ENCODE measurements at places on chromosomes 7 and 10. TPM values are rescaled to one million over a fixed set of nuclear protein-coding genes. Genes with fewer than 3 reads are reported as not detected.
A peak's percentile ranks its signal among the peaks of the same experiment; 100 is the strongest.

DNA sequence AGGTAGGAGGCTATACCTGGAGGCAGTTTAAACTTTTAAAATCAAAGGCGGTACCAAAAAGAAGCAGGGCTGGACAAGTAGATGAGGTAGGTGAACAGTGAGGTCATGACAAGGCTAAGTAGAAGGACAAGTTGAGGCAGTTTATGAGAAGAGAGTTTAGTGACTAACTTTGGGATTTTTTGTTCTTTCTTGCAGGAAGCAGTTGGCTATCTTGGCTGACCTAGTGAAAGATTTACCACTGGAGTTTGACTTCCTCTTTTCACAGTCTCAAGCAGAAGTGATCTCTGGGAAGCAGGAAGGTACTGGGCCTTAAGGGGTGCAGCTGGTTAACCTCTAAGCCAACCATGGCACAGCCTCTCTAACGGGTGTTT, 26.3 kb downstream of the ENTPD7 start:
- DNase-seq, result no peak

DNA sequence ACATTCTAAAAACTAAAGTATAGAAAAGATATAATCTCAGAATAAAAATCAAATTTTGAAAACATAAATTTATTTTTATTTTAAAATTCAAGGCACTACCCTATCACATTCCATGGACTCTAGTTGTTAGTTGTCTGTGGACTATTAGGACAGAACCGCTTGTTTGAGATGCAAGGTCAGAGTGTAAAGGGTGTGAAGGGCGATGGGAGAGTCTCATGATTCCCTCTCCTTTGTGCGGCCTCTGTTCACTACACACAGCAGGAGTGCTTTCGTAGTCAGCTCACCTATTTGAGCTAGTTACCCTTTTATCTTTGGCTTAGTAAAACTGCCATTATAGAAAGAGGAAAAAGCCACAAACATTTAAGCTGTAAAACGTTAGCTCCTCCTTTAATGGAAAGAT, 189.8 kb upstream of the TEX47 start:
- no peak for DNase-seq

DNA sequence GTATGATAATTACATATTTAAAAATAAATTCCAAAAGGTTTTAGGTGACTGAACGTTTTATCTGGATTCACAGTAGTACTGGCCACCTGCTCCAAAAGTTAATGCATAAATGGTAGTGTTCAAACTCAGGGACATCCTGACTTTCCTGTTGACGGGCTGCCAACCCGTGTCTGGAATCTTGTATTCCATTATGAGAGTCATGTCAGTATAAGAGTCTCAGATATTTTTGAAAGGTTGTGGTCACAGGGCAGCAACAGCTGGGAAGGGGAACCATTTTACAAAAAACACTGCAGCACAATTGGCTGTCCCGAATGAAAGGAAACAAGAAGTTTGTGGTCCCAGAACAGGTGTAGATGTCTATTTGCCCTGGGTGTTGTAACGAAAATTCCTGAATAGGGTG, 2.8 kb downstream of the TDRD1 start:
- no peak for DNase-seq

GRCh38 chr10:125233726-125234125, 73.4 kb upstream of the CTBP2 start:
- DNase-seq, result no peak

- no peak for DNase-seq
Measured at GRCh38 chr7:117445206-117445605, 17.9 kb upstream of the ASZ1 start.

- DNase-seq, result no peak
Measured at GRCh38 chr7:106304568-106304967, 19.8 kb upstream of the NAMPT start.

DNA sequence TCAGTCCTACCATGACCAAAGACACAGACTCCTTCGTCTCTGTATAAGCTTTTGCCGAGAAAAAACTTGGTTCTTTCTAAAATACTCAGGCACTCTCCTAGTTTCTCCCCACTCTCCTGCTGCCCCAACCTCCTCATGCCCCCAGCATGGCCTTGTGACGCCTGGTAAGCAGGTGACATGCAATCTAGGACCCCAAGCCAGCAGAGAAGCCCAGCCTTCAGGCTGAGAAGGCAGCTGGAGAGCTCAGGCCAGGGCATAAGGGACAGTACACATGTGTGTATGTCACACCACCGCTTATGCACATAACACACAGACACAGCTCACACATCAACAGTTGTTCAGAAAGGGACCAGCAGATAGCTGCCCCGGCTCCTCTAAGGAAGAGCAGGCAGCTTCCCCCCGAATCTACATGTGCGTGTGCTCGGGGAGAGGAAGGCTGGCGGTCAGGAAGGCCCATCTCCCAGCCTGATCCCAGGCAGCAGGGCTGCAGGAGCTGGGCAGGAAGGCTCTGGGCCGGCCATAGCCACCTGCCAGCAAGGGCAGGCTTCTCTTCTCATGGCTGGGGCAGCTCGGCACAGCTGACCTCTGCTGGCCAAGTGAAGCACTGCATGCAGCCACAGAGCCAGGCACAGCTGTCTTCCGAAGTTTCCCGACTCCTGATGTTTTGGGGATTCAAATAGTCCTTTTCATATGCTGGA, 8.5 kb downstream of the DDX56 start:
- DNase-seq, result peak; percentile 44

- DNase-seq, result no peak
Measured at GRCh38 chr7:112025556-112025955, 180.6 kb downstream of the DOCK4 start.

DNA sequence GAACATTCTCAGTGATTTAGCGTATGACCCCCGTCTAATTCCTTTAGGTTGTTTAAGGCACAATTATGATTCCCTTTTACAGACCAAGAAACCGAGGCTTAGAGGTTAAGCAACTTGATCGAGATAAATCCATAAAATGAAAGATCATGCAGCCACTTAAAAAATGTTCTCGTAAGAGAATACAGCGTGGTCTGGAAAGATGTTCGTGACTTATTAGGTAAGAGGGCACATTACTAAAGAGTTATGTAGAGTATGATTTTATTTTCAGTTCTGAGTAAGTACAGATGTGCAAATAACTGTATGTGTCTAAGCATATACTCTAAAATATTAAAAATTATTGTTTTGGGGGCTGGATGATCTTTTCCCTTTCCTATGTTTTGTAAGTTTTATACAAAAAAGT, 575.1 kb downstream of the PARD3 start:
- DNase-seq, result no peak

- DNase-seq, result no peak
Measured at GRCh38 chr7:116052006-116052405, 21.4 kb upstream of the TFEC start.

DNA sequence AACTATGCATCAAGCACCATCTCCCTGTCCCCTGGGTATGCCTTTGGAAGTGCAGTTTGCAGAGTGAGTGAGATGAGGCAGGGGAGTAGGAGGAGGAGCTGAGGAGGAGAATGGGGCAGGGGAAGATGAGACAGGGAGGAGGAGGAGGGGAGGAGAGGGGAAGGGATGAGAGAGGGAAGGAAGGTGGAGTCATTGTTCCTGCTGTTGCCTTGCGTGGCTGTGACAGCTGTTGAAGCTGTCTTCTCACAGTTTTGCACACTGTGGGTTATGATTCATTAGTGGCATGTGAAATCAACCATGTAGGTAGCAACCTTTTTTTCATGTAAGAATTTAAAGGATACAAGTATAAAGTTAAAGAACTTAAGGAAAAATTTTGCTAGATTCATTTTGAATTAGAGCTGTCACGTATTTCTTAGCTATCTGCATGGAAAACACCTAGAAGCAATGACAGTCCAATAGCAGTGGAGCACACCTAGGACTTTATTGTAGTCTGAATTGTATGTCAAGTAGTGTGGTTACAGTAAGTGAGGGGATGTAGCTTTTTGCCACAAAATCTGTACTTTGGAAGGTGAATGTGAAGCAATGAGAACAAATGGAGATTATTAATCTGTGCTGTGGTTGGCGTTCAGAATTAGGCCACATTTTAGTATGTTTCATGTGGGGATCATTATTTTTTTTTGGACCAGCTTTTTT, 21.7 kb downstream of the CCM2 start:
- DNase-seq, result no peak

DNA sequence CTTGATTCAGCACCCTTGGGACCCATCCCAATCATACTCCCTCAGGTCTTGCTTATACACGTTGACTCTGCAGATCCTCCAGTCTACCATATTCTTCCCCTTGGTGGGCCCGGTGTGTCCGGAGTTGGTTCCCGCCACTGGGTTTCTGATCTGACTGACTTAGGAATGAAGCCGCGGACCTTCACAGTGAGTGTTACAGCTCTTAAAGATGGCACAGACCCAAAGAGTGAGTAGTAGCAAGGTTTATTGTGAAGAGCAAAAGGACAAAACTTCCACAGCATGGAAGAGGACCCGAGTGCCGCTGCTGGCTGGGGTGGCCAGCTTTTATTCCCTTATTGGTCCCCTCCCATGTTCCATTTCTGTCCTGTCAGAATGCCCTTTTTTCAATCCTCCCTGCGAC, 5.9 kb upstream of the GDF10 start:
- no peak for DNase-seq

DNA sequence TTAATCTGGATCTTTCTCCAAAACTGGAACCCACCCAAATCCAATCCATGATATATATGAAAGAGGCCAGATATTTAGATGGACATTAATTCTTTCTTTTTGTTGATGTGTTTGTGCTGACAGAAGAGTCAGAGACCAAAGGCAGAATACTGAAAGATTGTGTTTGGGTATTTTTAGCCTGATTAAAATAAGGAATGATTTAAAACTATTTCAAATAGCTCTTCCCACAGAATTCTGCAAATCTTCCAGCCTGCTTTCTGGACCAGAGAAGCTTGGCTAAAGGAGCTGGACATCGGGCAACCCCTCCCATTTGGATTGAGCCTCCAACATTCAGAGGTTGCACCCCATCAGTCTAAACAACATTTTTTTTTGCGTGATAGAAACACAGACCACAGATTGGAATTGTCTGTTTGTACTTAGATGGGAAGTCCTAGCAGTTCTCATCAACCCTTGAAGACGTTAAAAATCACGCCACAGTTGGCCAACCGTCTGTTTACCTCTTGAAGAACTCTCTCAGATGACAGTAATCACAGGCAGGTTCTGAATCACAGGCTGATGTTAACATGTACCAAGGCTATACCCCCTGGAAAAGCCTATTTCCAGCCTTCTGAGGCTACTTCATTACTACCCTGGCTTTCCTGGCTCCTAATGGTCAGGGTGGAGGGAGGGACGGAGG, 155.2 kb upstream of the NRP1 start:
- DNase-seq, result no peak

- DNase-seq, result no peak
Measured at GRCh38 chr10:88456730-88457129, 126.4 kb downstream of the RNLS start.

- DNase-seq, result no peak
Measured at GRCh38 chr7:19560111-19560883, 148.5 kb downstream of the POLR1F start.

DNA sequence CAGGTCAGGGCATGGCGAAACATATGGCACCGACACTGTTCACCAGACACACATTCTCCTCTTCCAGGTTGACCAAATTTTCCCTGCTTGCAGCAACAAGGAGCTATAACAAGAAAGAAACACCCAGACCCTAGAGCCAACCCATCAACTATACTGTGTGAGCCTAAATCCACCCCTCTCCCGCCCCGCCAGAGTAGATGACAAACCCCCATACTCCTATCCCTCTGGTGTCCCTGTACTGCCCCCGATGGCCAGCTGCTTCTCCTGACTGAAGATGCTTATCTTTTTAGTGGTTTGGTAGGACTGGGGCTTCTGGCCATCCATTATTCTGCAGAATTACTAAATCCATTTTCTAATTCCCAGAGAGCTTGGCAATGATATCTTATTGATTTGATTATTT, 70.1 kb upstream of the EEPD1 start:
- no peak for DNase-seq

DNA sequence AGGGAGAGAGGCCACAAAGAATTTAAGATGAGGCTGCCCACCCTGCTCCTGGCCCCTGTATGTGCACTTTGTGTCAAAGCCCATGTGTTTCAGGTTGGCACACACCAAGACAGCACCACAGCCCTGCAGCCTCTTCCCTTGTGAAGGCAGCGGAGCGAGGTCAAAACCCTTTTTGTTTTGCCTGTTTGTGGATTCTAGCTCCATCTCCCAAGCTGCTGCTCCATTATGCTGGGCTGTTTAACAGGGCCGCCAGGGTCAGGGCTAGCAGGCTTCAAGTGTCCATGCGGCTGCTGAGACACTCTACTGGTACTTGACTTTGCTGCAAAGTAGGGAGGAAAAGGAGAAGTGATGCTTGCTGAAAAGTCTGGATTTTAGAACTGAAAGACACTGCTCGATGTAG, 142.3 kb upstream of the EFCAB10 start:
- no peak for DNase-seq

DNA sequence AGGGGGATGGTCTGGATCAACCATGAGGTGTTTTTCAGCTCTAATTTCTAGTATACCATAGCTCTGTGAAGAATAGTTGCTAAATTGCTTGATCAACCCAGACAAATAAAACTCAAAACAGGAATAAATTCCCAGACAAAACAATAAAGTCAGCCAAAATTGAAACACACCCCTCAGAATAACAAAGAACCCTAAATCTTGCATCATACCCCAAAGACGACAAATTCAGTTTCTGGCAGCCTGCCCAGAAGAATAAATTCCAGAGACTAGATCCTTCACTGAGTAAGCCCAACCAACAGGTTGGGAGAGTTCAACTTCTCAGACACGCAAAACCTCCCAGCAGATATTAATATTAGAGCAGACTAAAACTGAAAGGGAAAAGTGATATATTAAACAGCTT, 11.2 kb upstream of the SEM1 start:
- DNase-seq, result no peak

- no peak for DNase-seq
Measured at GRCh38 chr7:40175725-40176510, 41.1 kb downstream of the SUGCT start.

GRCh38 chr7:115779561-115779960, 251.0 kb downstream of the TFEC start:
- DNase-seq, result no peak

DNA sequence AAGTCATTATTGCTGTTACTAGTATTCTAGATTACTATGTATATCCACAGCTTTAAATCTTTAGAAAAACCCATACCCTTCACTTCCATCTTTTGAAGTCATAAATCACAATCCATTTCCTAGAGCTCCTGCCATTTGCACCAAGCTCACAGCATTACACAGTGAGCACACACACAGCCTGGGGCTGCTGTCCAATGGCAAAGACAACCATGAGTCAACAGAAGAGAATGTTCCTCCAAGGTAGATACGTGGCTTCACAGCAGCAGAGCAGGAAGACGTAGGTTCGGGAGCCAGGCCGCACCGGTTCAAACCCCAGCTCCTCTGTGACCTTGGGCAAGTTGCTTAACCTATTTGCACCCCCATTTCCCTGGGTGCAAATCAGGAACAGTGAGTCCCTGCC, 234.6 kb downstream of the DIP2C start:
- no peak for DNase-seq

PRPS1L1 gene
- not detected for total RNA-seq

DPYSL4 gene
- 0.38 TPM for total RNA-seq

BAMBI gene
- total RNA-seq, result 13.2 TPM

ABCA13 gene
- total RNA-seq, result not detected

RAMP3 gene
- not detected for total RNA-seq

MRM2 gene
- total RNA-seq, result 34.2 TPM

STEAP2 gene
- total RNA-seq, result 3.5 TPM

PALD1 gene
- total RNA-seq, result 0.07 TPM

WNT2 gene
- total RNA-seq, result not detected

EPO gene
- total RNA-seq, result 10.3 TPM

ASAH2 gene
- 8.9 TPM for total RNA-seq

PNLIPRP1 gene
- total RNA-seq, result not detected

Measured in HepG2 (cell line).